Stromal cell of bone marrow (primary cell): ENCODE measurements at places on chromosomes 11 and 22.

DNA sequence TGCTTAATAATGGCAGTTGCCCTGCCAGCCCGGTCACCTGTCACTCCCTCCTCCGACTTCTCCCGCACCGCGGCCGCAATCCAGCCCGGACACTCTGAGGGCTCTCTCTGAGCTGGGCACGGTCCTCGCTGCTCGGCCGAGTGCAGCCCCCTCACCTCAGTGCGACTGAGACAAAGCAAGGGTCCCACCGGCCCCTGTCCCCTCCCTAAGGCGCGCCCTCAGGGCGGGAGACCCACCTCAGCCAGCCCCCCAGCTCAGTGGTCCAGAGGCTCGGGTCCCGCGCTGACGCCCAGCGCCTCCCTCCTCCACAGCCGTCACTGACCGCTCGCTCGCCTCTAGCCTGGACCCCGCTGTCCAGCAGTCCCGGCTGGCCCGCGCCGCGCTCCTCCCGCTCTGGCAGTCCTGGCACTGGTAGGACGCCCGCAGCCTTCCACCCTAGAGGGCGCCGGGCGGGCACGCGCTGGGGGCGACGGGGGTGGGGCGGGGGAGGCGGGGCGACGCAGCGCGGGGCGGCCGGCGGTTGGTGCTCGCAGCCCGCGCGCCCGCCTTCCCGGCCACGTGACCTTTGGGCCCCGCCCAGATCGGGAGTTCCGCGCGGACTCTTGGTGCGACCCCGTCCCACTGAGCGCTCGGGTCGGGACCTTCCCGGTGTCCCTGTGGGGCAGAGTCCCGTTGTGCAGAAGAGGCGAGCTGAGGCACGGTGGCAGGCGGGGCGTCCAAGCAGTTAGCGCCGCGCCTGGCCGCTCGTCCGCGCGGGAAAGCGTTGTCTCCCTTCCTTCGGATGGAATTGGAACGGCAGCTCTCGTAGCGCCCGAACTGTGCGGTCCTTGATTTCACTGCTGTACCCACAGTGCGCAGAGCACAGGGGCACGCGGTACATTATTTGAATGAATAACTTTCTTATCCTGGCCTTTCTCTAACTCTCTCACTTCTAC, 7.8 kb upstream of the L3MBTL2 start:
- peak; percentile 28 for DNase-seq

GRCh38 chr11:84465040-84465439, 1162.1 kb downstream of the DLG2 start:
- DNase-seq: peak; percentile 17

DNA sequence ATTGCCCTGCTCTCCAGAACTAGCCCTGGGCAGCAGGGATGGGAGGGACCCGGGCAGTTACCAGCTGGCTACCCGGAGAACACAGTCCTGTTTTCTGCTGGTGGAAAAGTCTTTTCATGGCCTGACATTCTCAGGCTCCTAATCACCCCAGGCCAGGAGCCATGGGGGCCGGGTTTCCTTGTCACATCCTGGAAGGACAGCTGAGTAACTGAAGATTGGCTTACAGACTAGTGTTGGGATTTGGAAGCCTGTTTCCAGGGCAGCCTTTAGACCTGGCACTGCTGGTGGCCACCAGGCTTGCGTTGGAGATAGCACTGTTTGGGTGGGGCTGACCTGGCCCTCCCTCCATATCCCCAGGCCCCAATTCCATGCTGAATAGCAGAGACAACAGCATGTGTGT, 349.0 kb downstream of the CTTN start:
- DNase-seq: no peak

- DNase-seq: no peak
These were observed 4.4 kb downstream of the BCR start for GRCh38 chr22:23184764-23185113.
